ENCODE measurements at places on chromosomes 12 and 14.

GRCh38 chr14:90003526-90004307, 48.0 kb downstream of the TDP1 start:
- DNase-seq: no peak

DNA sequence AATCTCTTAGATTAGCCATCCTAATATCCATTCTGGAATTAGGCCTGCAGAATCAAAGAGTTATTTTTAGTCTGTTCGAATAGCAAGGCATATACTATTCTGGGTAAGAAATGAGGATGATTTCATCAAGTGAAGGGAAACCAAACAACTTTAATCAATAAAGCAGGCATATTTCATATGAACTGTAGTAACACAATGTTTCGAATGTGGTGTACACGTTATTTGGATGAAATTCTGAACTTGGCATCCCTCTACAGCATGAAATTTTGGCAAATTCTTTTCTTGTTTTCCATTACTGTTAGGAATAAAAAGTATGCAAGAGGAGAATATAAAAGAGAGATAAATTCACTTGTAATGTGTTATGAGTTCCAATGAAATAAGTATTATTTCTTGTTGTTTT, 1233.3 kb upstream of the SEL1L start:
- no peak for DNase-seq

DNA sequence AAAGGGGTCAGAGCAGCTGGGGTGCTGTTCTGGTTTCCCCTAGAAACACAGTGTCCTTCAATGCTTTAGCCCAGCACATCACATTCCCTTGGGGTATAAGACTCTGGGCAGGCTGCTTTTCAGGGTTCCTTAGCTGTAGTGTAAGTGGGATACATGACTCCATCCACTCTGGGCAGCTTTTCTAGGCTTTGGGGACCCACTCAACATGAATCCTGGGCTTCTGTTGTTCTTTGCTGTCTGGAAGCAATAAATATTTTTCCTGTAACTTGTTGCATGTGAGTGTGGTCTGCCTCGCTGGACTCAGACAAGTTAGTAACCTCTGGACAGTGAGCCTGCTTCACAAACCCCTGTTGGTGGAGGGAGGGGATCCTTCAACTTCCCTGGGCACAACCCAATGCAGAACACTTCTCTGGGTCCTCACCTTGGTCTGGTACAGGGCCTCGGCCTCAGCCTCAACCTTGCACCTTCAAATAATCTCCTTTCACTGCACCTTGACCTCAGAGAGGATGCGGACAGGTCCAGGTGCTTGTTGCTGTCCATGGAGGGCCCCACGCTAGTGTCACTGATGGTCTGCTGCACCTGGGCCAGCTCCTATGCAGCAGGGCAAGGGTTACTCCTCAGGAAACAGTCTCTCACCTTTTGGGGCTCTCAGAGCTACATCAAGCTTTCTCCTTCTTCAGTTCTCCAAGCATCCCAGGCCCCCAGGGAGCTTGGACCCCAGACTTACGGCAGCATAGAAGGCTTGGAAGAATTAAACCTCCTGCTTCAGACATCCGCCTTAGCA, 13.5 kb upstream of the KRT73 start:
- no peak for DNase-seq

GRCh38 chr12:88501972-88502938, 78.0 kb downstream of the KITLG start:
- no peak for DNase-seq

DNA sequence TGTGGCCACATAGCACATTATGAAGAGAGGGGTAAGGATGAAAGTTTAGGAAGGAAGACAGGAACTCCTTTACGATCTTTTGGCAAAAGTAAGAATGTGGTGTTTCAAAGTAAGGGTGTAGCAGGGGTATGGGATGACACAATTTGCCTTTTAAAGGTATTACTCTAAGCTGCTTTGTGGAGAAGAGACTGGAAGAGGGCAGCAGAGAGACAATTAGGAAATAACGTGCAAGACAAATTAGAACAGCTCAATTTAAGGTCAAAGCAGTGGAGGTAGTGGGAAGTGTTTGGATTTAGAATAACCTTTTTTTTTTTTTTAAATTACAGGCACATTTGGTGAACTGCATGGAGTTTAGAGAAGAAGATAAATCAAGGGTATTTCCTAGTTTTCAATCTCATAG, 342.6 kb downstream of the NOVA1 start:
- no peak for DNase-seq

DNA sequence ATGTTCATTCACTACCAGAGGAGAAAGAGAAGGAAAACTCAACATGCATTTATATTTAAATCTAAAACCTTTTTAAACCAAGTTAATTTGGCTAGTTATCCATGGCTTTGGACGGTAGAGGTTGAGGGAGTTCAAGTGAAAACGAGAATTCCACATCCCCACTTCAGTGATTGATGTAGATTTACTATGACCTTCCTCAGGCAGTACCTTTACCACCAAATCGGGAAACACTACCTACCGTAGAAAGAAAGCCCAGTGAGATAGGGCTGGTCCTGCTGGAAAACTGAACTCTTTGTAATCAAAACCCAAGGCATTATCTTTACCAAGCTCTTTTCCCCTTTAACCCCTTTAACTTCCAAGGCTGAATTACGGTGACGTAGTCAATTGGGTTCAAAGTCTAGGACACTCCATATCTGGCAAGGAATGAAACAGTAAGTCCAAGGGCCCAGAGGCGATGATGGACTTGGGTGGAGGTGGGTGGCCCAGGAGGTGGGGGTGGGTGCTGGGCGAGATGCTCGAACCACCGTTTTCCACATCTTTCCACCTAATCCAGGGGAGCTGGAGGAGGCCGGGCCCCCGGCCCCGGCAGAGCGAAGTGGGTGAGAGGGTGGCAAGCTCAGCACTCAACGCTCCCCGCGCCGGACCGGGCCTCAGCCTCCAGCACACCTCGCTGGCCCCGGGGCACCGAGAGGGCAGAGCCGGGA, 618 bp downstream of the SEC23A start:
- DNase-seq: no peak

- DNase-seq: no peak
Observed at GRCh38 chr12:25623816-25624215, 70.7 kb upstream of the LMNTD1 start.

- DNase-seq: no peak
Observed at GRCh38 chr14:56989359-56989758, 179.1 kb upstream of the OTX2 start.

DNA sequence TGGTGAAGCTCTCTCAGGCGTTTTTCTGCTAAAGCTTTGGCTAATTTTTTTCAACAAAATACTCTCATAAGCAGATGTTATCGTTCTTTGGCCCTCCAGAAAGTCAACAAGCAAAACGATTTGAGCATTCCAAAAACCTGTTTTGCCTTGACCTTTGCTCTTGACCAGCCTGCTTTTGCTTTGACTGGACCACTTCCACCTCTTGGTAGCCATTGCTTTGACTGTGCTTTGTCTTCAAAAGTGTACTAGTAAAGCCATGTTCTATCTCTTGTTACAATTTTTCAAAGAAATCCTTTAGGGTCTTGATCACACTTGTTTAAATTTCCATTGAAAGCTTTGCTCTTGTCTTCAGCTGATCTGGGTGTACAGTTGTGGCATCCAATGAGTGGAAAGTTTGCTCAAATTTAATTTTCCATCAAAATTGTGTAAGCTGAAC, 10.7 kb upstream of the ARID4A start:
- DNase-seq: no peak

- no peak for DNase-seq
Observed at GRCh38 chr14:80455031-80455430, 243.7 kb upstream of the DIO2 start.

GRCh38 chr14:55645145-55645544, 65.1 kb downstream of the KTN1 start:
- DNase-seq: no peak

DNA sequence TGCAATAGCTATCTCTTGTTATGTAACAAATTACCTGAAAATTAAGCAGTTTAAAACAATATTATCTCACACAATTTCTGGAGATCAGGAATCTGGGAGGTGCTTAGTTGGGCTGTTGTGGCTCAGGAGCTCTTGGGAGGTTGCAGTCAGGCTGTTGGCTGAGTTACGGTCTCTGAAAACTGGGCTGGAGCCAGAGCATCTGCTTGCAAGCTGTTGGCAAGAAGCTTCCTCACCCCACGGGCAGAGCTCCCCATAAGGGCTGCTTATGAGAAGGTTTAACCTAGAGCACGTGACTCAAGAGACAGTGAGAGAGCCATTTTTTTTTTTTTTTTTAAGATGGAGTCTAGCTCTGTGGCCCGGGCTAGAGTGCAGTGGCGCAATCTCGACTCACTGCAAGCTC, 346.8 kb downstream of the ATP23 start:
- no peak for DNase-seq

- DNase-seq: no peak
Observed at GRCh38 chr12:5884285-5884684, 60.8 kb downstream of the ANO2 start.

DNA sequence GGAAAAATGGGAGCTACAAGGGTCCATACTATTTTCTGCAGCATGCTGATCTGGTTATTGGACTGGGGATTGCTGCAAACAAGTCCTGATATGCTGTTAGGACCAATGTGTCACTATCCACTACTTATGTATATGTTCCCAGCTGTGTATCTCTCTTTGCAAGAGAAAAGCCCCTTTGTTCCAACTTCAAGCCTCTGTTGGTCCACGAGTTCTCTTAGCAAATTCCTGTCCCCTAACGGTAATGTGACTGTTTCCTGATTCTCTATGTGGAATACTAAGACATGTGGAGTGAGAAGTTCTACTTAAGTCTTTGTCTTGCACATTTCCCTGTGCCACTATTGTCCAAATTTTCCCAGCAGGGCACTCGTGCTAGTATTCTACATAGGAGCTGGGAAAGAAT, 557.7 kb downstream of the FSCB start:
- no peak for DNase-seq

- no peak for DNase-seq
Observed at GRCh38 chr12:98799146-98799810, 154.2 kb downstream of the APAF1 start.

DNA sequence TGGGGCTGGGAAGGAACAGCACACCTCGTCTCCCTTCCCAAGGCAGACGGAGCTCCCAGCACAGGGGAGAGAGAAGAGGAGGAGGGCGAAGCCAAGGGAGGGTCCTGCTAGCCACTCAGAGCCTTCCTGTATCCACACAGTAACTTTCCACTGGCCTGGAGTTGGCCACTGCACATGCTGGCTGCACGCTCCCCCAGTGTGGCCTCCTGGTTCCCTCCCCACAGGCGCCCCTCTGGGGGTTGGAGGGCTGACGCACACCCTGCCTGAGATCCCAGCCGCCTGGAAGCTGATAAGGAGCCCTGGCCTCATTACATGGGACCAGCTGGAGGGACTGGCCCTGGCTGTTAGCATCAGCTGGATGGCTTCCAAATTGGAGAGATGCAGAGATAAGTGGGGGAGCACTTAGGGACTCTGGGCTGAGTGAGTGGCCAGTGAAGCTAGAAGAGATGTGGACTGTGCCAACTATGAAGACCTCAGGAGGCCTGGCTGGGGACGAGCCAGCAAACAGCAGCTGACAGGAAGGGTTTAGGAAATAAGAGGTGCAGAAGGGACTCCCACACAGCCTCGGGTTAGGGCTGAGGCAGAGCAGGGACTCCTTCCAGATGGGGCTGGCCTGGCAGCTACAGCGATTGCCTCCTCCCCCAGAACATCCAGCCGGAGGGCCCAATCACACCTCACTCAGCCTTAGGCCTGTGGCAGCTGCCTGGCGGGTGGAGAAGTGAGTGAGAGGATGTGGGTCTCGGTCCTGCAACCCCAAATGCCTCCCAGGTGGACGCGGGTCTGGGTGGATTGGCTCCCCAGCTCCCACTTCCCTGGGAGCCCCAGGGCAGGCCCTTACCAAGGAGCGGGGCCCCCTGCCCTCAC, 26.3 kb upstream of the BCDIN3D start:
- DNase-seq: peak; percentile 85

GRCh38 chr14:53603994-53604393, 352.6 kb downstream of the BMP4 start:
- DNase-seq: no peak

DNA sequence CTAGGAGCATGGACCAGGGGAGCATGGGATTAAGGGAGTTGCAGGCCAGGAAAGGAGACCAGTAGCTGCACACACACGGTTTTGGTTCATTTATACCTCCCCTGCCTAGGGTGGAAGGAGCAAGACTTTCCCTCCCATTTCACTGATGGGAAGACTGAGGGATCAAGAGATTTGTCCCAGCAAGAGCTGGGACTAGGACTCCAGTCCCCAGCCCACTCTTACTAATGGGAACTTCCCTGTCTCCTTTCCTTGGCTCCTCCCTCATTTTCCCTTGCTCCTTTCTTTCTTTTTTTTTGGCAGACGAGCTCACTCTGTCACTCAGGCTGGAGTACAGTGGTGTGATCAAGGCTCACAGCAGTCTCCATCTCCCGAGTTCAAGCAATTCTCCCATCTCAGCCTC, 13.0 kb downstream of the SCNN1A start:
- no peak for DNase-seq

DNA sequence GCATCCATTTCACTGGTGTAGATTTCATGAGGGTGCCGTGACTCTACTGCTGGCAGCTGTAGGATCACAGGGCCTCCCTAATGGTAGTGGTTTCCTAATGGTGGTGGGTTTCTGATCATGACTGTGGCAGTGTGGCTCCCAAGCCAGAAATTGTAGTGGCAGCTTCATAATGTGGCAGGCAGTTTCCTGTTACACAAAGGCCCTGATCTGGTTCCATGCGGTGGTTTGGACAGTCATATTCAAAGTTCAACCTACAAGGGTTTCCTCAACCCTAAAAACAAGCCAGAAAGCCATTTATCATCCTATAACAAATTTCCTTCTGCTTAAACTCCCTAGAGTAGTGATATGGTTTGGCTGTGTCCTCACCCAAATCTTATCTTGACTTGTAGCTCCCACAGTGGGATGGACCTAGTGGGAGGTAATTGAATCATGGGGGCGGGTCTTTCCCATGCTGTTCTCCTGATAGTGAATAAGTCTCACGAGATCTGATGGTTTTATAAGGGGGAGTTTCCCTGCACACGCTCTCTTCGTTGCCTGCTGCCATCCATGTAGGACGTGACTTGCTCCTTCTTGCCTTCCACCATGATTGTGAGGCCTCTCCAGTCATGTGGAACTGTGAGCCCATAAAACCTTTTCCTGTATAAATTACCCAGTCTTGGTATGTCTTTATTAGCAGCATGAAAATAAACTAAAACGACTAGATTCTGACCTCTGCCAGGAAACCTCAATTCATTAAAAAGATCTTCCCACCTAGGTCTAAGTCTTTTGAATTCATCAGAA, 257.1 kb downstream of the EFCAB11 start:
- DNase-seq: no peak

DNA sequence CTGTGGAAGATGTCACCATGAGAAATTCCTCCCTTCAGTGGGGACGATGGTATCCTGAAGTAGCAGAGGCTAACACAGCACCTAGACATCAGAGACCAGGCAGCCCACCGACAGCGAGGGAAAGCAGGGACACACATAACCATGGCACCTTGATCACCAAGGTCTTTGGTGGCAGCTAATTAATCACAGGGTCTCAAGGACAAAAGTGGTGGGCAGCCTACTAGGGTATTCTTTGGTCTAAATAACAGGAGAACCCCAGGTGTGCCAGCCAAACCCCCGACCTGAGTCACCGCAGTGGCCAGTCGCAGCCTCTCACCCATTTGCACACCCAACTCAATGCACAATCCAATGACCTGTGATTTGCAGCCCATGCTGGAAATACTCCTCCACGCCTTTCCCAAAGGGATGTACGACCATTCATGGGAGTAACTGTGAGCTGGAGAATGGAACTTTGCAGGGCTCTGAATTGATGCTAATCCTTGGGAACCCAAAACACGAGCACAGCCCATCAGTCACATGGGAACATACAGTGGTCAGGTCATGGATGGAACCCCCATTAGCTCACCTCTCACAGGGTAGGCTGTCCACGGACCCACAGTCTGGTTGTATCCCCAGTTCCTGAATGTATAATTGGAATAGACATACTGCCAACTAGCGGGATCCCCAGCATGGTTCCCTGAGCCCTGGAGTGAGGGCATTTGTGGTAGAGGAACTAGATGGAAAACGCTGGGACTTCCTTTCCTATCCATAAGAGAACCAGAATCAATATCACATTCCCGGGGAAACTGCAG, 58.7 kb upstream of the C14orf180 start:
- DNase-seq: no peak
